ENCODE measurements at places on chromosomes 1 and 21. TPM values are rescaled to one million over a fixed set of nuclear protein-coding genes. Genes with fewer than 3 reads are reported as not detected.

DNA sequence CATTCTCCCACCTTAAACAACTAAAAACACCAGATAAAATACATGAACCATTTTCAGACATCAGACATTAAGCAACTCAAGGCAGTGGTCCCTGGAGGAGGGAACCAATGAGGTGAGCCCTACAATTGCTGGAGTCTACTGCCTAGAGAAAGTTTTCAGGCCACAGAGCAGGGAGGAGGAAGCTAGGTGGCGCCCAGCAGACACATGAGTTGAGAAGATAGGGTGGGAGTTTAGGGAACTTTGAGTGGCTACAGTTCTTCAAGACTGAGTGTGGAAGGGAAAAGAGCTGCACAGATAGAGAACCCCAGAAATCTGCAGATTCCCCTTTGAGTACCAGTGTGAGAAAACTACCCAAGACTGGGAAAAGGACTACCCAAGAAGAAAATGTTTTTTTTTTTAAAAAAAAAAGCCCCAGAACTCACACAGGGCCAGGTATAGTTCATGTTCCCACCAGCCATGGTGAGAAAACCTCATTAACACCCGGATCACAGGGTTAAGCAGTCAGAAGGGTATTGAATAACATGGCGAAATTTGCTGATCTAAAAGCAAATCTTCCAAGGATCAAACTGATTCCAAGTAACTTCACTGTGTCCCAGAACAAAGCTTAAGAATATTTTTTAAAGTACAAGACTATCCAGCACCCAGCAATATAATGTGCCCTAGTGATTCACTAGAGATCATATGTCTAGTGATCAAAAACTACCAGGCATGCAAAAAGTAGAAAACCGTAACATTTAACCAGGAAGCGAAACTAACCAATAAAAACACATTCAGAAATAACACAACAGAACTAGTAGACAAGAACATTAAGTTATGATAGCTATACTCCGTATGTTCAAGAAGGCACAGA lies 12.0 kb downstream of the ALDH9A1 start:
- DNase-seq, result no peak

DNA sequence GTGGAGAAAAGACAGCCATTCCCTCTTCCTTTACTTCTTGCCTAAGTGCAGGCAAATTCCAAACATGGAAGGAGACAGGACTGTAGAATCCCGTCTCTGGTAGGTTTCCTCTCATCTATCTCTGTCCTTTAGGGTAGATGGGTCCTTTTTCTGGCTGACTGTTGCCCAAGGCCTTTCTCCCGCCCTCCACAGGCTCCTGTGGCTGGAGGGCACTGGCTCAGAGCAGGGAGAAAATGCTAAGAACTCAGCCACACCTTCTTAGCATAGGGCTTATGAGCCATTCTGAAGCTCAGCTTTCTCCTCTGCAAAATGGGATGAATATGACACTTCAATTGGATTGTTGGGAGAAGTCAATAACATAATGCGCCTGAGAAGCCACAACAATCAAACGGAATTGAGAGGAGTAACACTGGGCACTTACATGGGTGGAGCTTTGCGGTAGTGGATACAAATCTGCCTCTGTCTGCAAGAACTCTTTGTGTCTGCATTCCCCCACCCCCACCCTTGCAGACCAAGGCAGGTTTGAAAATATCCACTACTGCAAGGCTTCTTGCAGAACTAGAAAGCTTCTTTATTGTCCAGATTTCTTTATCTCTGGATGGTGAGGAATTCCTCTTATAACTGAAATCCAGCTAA lies 94.7 kb downstream of the CSMD2 start:
- no peak for DNase-seq

DNA sequence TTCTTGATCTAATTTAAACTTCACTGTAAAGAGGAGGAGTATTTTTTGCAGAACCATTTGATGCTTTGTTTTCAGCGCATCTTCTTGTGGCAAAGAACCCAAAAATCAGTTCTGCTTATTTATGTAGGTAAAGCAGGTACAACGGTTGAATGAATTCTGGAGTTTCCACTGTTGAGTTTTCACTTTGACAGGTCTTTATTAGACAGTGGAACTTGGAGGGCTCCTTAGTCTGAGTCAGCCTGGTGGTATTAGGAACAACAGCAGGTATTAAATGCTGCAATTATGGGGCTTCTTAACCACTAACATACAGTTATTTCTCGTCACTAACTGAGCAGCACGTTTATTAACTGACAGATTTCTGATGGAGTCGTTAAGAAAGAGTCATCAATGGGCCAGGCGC lies 1.2 kb downstream of the LRIG2 start:
- no peak for DNase-seq

The ANGPTL7 gene
- not detected for total RNA-seq

- no peak for DNase-seq
Observed at GRCh38 chr1:185408700-185409270, 91.7 kb upstream of the IVNS1ABP start.

The NBPF6 gene
- not detected for total RNA-seq

- no peak for DNase-seq
Observed at GRCh38 chr1:6590046-6590445, 10.3 kb downstream of the ZBTB48 start.

DNA sequence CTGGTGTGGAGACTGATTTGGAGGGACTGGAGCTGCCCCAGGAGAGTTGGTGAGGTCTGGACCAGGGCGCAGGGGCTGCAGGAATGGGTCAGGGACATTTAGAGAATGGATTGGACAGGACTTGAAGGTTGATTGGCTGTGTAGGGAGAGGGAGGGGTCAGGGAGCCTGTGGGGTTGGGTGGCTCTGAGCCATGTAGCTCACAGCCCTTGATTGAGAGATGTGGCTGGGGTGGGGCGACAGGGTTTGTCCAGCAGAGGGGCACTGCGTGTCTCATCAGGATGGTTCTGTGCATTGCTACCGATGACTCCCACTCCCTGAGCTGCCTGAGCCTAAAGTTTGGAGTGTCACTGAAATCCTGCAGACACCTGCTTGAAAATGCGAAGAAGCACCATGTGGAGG lies 12.1 kb downstream of the AZIN2 start:
- DNase-seq, result no peak

The APOBEC4 gene
- not detected for total RNA-seq

The BTBD8 gene
- 0.60 TPM for total RNA-seq

DNA sequence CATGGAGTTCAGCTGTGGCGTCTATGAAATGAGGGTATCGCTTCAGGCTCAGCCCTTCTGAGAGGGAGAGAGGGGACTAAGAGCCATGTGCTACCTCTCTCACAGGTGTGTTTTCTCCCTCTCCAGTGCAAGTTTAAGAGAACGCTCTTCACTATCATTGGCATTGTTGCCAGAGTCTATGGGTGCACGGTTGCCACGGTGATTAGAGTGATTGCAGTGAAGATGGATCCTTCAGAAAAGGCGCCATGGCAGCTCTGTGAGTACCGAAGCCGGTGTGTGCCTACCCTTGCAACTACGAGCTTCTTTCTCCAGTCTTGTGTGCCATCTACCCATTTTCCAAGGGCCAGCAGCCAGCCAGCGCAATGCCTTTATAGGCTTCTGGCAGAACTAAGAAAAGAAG lies 290.5 kb downstream of the OMA1 start:
- no peak for DNase-seq

DNA sequence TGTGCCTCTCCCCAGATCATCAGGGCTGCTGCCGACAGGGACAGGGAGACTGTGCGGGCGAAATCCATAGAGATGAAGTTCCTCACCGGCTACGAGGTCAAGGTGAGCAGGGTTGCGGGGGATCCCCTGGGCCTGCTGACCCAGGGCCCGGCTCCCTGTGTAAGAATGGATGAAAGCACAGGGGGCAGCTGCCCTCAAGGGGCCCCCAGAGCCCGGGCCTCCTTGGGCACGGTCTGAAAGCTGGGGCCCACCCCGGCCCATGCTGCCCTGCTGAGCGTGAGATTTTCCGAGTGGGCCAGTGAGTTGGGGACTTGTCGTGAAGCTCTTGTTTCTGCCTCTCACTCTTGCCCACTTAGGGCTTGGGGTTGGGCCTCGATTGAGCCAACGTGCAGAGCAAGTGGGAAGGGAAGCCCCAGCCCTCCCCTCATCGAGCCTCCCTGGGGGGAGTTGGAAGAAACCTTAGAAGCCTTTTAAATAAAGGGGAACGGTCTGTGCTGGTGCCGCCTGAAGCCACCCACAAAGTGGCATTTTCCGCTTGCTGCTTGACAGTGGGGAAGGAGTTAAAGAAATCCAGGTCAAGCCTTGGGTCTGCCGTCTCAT lies 45.2 kb downstream of the COQ8A start:
- DNase-seq, result no peak

DNA sequence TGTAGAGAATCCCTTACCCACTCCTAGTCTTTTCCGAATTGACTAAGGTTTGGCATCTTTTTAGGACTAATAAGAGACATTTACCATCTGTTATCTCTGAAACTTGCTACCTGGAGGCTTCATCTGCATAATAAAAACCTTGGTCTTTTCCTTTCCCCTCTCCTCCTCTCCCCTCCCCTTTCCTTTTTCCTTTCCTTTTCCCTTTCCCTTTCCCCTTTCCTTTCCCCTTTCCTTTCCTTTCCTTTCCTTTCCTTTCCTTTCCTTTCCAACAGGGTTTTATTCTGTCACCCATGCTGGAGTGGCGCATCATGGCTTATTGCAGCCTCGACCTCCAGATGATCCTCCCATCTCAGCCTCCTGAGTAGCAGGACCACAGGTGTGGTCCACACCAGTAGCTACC lies 195.7 kb downstream of the RYR2 start:
- no peak for DNase-seq

All from H4 (cell line).